ENCODE measurements at places on chromosomes 5 and 9.

DNA sequence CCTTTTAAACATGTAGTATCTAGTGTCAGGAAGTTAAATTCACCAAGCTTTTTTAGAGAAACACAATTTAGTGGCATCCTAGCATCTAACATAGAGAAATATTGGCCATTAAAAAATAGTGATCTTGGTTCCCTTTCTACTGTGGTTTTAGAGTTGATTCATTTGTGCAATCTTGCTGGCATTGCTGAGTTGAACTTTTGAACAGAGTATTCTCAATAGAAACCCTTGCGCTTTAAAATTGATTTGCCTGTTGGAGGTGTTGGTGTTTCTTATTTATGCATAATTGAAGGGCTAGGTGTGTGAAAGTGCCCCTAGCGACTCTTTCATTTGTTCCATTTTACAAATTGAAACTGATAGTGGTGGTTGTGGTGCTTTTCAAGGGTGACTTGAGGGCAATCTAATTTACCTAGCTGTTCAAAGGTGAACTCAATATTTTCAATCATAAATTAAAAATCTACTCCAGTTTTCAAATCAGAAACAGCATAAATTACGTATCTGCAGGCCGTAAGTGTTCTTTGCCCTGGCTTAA, 73.0 kb upstream of the MPDZ start:
- DNase-seq, result no peak

DNA sequence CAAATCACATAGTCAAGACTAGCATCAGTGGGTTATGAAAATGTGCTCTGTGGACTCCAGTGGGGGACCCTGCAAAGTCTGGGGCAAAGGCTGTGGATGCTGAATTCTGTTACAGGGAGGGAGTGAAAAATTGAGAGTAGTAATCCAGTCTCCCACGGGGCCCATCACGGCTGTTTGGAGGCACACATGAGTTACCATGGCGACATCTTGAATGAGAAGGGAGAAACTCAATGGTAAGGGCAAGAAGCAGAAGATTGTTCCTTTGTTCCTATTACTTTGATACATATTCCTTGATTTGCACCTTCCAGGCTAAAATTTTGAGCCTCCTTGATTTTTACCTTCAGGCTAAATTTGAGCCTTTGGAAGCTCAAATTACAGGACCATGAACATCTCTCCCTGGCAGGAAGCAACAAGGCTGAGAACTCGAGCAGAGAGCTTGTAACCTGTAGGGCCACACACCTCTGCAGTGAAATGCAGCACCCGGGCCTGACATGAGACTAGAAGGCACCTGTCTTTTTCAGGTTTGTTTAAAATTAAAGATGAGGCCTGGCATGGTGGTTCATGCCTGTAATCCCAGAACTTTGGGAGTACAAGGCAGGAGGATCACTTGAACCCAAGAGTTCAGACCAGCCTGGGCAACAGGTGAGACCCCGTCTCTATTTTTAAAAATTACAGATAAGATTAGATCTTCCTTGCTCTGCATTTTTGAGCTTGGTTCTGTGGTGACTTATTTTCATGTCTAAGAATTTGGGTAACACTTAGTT, 31.0 kb upstream of the ZFR start:
- DNase-seq, result no peak

DNA sequence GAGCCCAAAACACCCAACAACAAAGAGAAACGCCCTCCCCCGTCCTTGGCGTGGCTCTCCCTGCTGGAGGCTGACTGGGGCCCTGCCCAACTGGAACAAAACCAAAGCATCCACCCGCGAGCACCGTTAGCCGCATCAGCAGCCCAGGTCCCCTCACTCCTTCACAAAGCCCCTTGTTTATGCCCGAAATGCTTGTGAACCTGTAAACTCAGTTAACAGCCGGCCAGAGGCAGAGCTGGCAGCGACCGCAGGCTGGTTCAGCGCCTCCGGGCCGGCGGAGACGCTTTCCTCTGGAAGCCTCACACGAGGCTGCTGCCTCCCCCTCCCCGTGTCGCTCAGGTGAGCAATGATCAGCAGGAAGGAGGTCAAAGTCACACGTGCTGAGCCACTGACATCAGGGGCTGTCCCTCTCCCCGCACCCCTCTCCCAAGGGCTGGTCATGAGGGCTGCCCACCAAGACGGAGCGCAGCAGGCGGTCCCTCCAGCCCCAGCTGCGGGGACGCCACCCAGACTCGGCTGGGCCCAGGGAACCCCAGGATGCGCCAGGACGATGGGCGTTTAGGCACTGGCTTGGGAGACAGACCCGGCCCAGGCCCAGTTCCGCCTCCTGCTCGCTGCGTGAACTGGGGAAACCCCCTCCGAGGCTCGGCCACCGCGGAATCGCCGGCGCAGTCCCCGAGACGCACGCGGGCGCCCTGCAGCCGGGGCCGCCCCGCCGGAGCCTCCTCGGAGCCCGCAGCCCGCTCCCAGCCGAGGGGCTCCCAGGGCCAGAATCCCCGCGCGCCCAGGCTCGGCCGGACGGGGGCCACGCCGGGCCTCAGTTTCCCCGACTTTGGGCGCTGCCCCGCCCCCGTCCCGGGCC, 563 bp downstream of the SNAPC4 start:
- DNase-seq, result no peak

GRCh38 chr5:73419465-73420390, 28.8 kb downstream of the FOXD1 start:
- DNase-seq, result no peak

GRCh38 chr5:95866435-95867040, 44.0 kb upstream of the GLRX start:
- DNase-seq, result no peak

GRCh38 chr9:14345354-14346230, 31.7 kb upstream of the NFIB start:
- DNase-seq, result no peak

DNA sequence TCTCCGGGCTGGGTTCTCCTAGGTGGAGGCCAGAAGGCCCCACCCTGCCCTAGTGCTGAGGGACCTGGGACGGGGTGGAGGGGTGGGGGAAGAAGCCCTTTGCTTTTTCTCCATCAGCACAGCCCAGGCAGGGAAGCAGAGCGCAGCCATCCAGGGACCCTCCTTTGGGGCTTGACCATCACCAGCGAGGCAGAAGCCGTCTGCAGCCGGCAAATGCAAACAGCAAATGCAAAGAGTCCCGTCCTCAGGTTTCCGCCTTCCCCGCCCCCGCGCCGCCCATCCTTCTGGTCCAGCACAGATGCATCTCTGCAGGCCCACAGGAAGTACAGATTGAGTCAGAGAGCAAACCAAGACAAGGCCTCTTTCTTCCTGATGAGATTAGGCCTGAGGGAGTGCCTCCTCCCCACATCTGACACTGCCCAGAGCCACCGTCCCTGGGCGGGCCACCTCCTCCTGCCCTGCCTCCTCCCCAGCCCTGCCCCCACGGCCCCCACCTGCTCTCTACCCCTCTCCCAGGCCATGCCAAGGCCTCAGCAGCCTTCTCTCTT, 23.4 kb downstream of the CORO2A start:
- no peak for DNase-seq

GRCh38 chr9:111798786-111799185, 4.0 kb upstream of the SHOC1 start:
- peak; percentile 45 for DNase-seq

DNA sequence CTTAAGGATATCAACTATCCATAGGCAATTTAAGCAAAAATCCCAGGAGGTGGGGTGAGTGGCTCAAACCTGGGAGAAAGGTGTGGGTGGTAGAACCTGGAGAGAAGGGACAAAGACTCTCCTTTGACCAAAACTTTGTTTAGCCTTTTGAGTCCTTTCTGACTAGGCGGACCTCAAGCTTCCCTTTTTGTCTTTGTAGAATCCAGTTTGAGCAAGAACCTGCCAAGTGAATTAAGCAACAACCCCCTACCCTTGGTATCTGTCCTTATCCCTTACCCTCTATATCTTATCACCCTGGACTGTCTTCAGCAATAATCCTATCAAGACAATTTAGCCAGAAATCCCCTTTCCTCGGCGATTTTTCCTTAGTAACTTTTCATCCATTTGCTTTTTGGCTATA, 53.5 kb upstream of the SLC28A3 start:
- no peak for DNase-seq

DNA sequence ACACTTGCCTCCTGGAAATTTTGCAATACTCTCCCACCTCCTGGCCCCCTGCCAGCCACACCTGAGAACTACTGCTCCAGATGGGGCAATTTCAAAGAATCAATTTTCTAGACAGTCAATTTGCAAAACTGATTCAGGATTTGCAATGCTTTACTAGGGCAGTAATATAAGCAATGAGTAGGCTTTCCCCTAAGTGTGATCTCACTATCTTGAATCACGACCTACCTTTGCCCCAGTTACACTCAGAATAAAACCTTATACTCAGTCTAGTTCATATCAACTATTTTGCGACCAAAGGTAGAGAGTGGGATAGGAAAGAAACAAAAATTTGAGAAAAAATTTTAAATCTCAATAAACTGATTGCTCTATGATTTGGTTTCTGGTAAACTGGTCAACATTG, 54.4 kb downstream of the DROSHA start:
- no peak for DNase-seq

DNA sequence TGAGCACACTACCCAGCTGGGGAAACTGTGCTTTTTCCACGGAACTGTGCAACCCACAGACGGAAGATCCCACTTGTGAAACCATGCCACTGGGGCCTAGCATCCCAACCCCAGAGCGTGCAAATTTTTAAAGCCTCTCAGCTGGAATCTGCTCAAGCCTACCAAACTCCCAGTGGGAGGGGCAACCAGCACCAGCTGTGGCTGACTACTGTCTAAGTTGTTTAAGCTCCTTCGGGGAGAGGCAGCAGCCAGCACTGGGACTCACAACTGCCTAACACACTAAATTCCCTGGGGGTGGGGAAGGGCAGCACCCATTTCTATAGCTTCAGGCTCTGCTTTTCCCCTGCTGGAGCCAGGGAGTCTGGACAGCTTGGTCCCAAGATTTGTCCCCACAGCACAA, 287.6 kb upstream of the MSX2 start:
- DNase-seq, result no peak

- DNase-seq, result peak; percentile 47
These were observed 156.9 kb downstream of the CNTLN start for GRCh38 chr9:17291766-17292165.

Data from renal cortical epithelial cell (primary cell).